ENCODE measurements at places on chromosomes 4 and X. TPM values are rescaled to one million over a fixed set of nuclear protein-coding genes. Genes with fewer than 3 reads are reported as not detected.

Gene STAP1
- polyA plus RNA-seq = 1.8 TPM

Gene KCTD8
- not detected for polyA plus RNA-seq

Gene GPC3
- not detected for polyA plus RNA-seq

Gene HTRA3
- polyA plus RNA-seq = not detected

Gene CCNQ
- 35.9 TPM for polyA plus RNA-seq

Gene TMPRSS11B
- 0.20 TPM for polyA plus RNA-seq

Gene GALNT7
- 21.1 TPM for polyA plus RNA-seq

- no peak for DNase-seq
Measured at GRCh38 chr4:113109106-113109718, 59.8 kb downstream of the ANK2 start.

- DNase-seq = no peak
Measured at GRCh38 chr4:38861791-38862190, 5.2 kb upstream of the TLR6 start.

DNA sequence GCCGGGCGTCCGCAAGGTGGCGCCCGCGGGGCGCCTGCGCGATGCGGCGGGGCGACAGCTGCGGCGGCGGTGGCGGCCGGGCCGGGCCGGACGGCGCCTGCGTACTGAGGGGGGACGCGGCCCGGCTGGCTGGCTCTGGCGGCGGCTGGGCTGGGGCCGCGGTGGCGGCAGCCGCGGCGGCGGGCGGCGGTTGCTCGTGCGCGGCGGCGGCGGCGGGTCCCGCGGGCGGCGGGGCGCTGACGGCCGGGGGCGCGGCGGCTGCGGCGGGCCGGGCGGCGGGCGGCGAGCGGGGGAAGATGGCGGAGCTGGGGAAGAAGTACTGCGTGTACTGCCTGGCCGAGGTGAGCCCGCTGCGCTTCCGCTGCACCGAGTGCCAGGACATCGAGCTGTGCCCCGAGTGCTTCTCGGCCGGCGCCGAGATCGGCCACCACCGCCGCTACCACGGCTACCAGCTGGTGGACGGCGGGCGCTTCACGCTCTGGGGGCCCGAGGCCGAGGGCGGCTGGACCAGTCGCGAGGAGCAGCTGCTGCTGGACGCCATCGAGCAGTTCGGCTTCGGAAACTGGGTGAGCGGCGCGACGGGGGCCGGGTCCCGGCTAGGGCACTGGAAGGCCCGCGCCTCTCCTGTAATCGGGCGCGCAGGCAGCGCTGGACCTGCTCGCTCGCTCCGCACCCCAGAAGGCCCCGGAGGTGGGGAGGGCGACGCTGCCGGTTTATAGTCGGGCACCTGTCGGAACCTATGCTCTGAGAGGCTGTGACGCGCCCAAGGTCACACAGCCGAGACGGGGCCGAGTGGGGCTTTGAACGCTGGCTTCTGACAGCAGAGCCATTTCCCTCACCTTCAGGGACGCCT is at the start of gene TADA2B:
TADA2B (plus strand) TSS at position 89 of the 853 bp plus-strand sequence; CDS start at position 297, 208 bp downstream.
- DNase-seq = peak; percentile 57

Data from K562 (cell line).